Activated CD4-positive, alpha-beta T cell treated with anti-CD3 and anti-CD28 coated beads, Interleukin-10, Interleukin-2, amounts not matched to agents 100 ng/mL and 50 ng/mL, durations not matched to agents 16 hours and 8 hours (primary cell): ENCODE measurements at places on chromosomes 1 and 21.

GRCh38 chr21:42650441-42651421 lies 2.7 kb upstream of the PDE9A start:
- no peak for DNase-seq

- no peak for DNase-seq
Measured at GRCh38 chr1:215835951-215836350, 268.8 kb downstream of the KCTD3 start.

DNA sequence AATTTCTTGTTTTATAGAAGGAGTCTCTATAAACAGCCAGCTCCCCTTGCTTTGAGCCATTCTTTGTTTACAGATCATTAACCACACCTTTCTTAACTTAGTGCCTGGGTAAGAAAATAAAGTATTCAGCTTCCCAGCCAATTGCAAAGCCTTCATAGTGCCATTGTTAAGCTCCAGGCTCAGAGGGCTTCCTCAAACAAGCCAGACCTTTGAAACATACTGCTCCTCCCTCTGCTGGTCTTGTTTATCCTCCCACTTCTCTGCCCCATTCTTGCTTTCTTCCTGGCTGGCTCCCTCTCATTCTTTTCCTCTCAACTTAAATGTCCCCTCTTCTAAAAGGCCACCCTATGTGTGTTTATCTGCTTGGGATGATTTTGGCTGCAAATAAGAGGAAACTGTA lies 319.4 kb upstream of the ST6GALNAC5 start:
- DNase-seq, result no peak

DNA sequence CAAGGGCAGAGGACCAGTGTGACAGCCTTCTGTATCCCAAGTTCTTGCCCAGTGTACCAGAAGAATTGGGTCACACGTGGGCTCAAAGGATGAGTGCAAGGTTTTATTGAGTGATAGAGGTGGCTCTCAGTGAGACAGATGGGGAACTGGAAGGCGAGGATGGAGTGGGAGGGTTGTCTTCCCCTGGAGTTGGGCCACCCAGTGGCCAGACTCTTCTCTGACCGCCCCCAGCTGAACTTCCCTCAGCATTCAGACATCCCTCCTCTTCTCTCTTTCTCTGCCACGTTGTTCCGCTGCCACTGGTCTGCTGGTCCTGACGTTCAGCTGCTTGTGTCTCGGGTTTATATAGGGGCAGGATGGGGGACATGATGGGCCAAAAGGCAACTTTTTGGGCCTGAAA lies 150.1 kb upstream of the IVNS1ABP start:
- no peak for DNase-seq

DNA sequence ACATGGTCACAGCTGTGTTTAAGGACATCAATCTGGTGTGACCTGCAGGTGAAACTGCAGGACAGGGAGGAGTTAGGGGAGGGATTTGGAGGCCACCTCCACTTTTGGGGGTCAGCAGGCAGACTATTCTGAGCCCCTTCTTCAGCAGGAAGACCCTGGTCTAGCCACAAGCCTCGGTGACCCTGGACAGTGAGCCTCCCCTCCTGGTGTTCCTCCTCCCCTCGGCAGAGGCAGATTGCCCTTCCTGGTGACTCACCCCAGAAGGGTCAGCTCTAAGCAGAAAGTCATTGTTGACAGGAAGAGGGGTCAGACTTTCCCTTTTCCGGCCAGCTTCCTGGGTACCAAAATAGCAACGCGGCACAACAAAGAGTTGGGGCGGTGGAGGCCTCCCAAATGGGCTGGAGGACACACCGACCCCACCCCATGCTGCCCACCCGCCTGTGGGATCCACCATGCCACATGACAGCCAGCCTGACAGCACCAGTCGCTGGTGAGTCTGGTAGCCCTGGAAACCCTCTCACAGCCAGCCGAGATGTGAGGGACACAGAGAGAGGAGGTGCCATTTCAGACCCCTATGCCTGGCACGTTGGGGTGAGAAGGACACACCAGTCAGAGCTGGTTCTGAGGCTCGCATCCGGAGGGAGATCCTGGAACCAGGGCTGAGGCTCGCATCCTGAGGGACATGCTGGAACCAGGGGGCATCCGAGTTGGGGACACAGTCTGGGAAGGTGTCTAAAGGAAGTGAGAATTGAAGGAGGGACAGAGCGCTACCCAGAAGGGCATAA lies 14.7 kb upstream of the CSF1 start:
- peak; percentile 41 for DNase-seq

GRCh38 chr21:24716281-24716918 lies 890.9 kb downstream of the MRPL39 start:
- no peak for DNase-seq

DNA sequence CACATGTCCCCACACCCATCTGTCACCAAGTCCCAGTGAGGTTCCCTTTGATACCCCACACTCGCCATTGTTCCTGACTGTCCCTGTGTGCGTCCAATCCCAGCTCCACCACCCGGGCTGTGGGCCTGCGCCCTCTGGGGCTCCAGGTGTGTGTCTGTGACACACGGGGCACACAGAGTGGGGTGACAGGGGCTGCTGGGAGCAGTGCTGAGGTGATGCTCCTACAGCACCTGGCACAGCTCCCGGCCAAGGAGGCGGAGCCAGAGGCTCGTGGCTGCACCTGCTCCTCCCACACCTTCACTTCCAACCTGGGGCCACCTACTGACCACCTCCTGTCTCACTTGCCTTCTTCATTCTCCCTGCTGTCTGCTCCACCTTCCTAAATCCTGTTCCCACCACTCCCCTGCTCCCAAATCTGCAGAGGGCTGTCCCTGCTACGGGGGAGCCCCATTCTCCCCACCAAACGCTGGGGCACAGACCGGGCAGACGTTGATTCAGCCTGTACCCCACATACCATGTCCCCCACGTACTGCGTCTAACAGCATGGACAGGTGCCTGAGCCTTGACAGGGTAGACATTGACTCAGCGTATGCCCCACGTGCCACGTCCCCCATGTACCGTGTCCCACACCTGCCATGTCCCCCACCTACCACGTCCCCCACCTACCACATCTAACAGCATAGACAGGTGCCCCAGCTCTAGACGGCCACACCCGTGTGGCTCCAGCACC lies 16.4 kb downstream of the WDR4 start:
- DNase-seq, result no peak

GRCh38 chr1:53583021-53583867 lies 124.0 kb downstream of the DMRTB1 start:
- no peak for DNase-seq
